ENCODE measurements at places on chromosomes 16 and 17. TPM values are rescaled to one million over a fixed set of nuclear protein-coding genes. Genes with fewer than 3 reads are reported as not detected.

The CAPNS2 gene
- total RNA-seq: not detected

The KRTAP2-2 gene
- total RNA-seq: not detected

The OR3A3 gene
- not detected for total RNA-seq

The ZCCHC14 gene
- 10.3 TPM for total RNA-seq

The TRPV3 gene
- 0.35 TPM for total RNA-seq

The CCL3 gene
- total RNA-seq: not detected

The TBKBP1 gene
- 4.5 TPM for total RNA-seq

The CACNA1H gene
- 17.4 TPM for total RNA-seq

Data from A549 treated with dexamethasone at 1 μM for 4 hours (cell line).